ENCODE measurements at places on chromosomes 6 and 20. TPM values are rescaled to one million over a fixed set of nuclear protein-coding genes. Genes with fewer than 3 reads are reported as not detected.

The RFX6 gene
- polyA plus RNA-seq = not detected

The BANF2 gene
- polyA plus RNA-seq = not detected

The ZKSCAN3 gene
- polyA plus RNA-seq = 2.7 TPM

The WFDC2 gene
- polyA plus RNA-seq = 137 TPM

The TMEM217 gene
- polyA plus RNA-seq = 1.1 TPM

The PRSS16 gene
- 38.9 TPM for polyA plus RNA-seq

The FLOT1 gene
- 88.1 TPM for polyA plus RNA-seq

The PTCRA gene
- polyA plus RNA-seq = not detected

The E2F1 gene
- polyA plus RNA-seq = 56.3 TPM

The SEMG1 gene
- polyA plus RNA-seq = 0.64 TPM

The OR2H1 gene
- not detected for polyA plus RNA-seq

The SPEF1 gene
- polyA plus RNA-seq = 0.51 TPM

The HLA-DRB1 gene
- polyA plus RNA-seq = 7.2 TPM

The GTF2H4 gene
- 46.2 TPM for polyA plus RNA-seq

The ABHD16B gene
- polyA plus RNA-seq = 0.05 TPM

The MCCD1 gene
- not detected for polyA plus RNA-seq

The CD24 gene
- polyA plus RNA-seq = 1,771 TPM

The DEFB128 gene
- not detected for polyA plus RNA-seq

The ERVFRD-1 gene
- polyA plus RNA-seq = not detected

The GGT7 gene
- polyA plus RNA-seq = 20.2 TPM

The ELOVL2 gene
- 0.24 TPM for polyA plus RNA-seq

The PPIL6 gene
- 0.19 TPM for polyA plus RNA-seq

The ZSCAN31 gene
- polyA plus RNA-seq = 1.2 TPM

The RBPJL gene
- 1.3 TPM for polyA plus RNA-seq

The GUCA1A gene
- 24.6 TPM for polyA plus RNA-seq

The BPIFB4 gene
- not detected for polyA plus RNA-seq

The SLC35F1 gene
- polyA plus RNA-seq = 5.4 TPM

The TBX18 gene
- polyA plus RNA-seq = 0.02 TPM

The PHF1 gene
- polyA plus RNA-seq = 109 TPM

The RANBP9 gene
- 8.0 TPM for polyA plus RNA-seq

The TINAG gene
- not detected for polyA plus RNA-seq

The GLP1R gene
- polyA plus RNA-seq = 2.7 TPM

The LY6G5C gene
- 2.1 TPM for polyA plus RNA-seq

The CGA gene
- not detected for polyA plus RNA-seq

The MYH7B gene
- polyA plus RNA-seq = 0.15 TPM

The FOXF2 gene
- 0.05 TPM for polyA plus RNA-seq

The MLN gene
- not detected for polyA plus RNA-seq

The MYBL2 gene
- 95.5 TPM for polyA plus RNA-seq

Data from H1 (cell line).